Activated T-cell treated with anti-CD3 and anti-CD28 coated beads for 24 hours (primary cell): ENCODE measurements at places on chromosomes 16 and 17.

DNA sequence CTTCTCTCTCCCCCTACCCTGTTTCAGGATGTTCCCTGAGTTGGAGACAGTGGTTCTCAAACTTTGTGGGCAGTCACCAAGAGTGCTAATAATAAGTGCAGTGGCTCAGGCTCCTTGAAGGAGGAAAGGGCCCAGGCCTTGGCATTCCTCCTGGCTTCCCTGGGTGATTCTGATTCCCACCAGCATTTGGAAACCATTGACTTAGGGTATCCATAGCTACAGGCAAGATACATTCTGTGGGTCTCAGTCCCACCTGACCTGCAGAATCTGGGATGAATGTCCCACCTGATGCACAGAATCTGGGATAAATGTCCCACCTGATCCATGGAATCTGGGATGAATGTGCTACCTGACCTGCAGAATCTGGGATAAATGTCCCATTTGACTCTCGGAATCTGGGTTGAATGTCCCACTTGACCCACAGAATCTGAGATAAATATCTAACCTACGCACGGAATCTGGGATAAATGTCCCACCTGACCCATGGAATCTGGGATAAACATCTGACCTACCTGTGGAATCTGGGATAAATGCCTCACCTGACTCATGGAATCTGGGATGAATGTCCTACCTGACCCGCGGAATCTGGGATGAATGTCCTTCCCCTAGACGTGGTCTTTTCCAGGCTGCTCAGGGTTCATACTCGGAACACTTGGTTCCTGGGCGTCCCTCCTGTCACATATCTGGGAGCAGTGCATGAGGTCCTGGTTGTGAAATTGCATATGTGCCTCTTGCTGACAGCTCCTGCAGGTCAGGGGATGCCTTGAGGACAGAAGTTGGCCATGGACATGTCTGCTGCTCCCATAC lies 136.7 kb upstream of the HS3ST2 start:
- no peak for DNase-seq

DNA sequence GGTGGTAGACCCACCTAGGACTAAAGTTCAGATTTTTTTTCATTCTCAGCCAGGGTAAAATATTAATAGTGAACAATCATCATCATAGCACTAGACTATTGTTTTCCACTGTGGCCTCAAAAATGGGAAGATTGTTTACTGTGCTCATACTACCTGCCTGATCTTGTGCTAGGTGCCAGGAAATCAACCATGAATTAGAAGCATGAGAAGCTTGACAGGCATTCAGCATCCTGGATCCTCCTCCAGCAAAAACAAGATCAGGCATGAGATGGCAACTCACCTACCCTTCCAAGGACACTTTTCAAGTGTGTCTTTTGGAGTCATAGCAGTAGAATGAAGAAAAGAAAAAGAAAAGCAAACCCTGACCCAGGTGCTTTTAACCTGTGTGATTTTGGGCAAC lies 174.2 kb downstream of the CYLD start:
- no peak for DNase-seq

DNA sequence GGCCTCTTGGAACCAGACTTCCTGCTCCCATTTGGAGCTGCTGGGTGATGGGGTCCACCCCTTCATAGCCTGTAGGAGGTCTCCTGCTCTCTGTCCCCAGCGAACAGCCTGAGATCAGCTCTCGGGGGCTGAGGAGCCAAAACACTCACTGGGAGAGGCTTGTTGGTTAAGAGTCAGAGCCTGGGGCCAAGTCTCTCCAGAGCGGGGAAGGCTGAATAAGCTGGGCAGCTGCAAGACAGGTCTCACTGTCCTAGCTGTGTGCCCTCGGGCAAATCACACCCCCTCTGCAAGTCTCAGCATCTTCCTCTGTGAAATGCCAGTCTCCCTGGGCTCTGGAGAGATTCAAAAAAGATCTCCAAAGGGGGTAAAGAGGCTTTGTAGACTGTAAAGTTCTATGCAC lies 174.6 kb downstream of the WSCD1 start:
- no peak for DNase-seq

GRCh38 chr16:61721544-61721943 lies 314.7 kb downstream of the CDH8 start:
- no peak for DNase-seq

DNA sequence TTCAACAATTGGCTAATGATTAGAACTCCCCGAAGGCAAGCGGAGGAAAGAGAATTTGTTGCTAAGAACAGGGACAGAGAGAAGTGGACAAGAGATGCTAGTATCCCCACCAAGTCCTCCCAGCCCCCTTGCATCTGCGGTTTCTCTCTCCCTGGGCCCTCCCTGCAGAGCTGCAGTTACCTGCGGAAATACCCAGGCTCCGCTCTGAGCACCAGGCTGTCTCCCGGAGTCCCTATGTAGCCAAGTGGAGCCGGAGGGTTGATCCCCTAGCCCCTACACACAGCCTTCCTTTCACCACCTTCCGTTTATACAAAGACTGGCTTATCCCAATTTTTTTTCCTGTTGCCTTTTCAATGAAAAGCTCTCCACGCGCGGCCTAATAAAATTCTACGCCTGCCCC lies 834.4 kb downstream of the KCNJ2 start:
- DNase-seq: no peak

DNA sequence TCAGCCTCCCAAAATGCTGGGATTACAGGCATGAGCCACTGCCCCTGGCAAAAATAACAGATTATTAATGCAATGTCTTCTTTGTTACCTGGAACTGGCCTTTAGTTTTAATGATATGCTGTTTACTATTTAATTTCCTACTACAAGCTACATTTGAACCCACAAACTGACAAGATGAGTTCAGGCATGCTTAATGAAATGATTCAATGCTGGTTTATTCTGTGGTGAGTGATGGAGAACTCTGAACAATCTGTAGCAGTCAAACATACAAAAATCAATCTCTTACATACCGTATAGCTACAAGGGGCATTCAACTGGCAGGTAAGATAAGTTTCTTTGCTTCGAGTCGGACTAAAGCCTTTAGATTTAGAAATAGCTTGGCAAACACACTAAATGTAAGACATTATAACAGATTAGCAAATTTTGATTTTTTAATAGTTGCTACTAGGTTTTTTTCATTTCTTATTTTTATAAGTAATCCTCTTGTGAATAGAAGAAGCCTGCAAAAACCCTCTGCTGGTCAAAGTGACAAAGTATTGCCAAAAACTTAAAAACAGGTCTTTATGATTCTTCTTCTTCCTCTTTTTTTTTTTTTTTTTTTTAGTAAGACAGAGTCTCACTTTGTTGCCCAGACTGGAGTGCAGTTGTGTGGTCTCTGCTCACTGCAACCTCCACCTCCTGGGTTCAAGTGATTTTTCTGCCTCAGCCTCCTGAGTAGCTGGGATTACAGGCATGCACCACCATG lies 138.5 kb downstream of the SSH2 start:
- no peak for DNase-seq

- DNase-seq: no peak
Observed at GRCh38 chr17:2331303-2331702, 5.0 kb downstream of the TSR1 start.

GRCh38 chr17:41082626-41083025 lies 1.3 kb upstream of the KRTAP4-7 start:
- DNase-seq: no peak

- DNase-seq: no peak
Observed at GRCh38 chr16:80375973-80376372, 164.8 kb upstream of the DYNLRB2 start.

- DNase-seq: no peak
Observed at GRCh38 chr17:57033296-57033695, 51.8 kb upstream of the AKAP1 start.

GRCh38 chr16:21617607-21618006 lies 18.2 kb downstream of the METTL9 start:
- no peak for DNase-seq

GRCh38 chr17:38458521-38458920 lies 30.3 kb downstream of the ARHGAP23 start:
- no peak for DNase-seq

GRCh38 chr17:35390663-35391062 lies 17.2 kb upstream of the SLFN11 start:
- no peak for DNase-seq

GRCh38 chr16:81798311-81799137 lies 19.4 kb downstream of the PLCG2 start:
- no peak for DNase-seq

DNA sequence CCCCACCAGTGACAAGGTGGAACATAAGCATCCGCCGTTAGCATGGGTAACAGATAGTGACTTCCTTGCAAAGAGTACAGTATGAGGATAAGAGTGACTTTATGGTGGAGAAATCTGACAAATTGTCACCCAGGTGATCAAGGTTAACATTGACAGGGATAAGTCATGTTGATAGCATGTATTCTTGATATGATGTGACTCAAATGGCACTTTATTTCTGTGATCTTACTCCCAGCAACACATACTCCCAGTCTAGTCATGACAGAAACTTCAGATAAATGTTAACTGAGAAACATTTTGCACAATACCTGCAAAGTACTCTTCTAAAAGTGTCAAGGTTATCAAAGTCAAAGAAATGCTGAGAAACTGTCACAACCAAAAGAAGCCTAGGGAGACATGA lies 588.6 kb upstream of the KIF2B start:
- no peak for DNase-seq

- no peak for DNase-seq
Observed at GRCh38 chr16:51402785-51403184, 251.7 kb upstream of the SALL1 start.

DNA sequence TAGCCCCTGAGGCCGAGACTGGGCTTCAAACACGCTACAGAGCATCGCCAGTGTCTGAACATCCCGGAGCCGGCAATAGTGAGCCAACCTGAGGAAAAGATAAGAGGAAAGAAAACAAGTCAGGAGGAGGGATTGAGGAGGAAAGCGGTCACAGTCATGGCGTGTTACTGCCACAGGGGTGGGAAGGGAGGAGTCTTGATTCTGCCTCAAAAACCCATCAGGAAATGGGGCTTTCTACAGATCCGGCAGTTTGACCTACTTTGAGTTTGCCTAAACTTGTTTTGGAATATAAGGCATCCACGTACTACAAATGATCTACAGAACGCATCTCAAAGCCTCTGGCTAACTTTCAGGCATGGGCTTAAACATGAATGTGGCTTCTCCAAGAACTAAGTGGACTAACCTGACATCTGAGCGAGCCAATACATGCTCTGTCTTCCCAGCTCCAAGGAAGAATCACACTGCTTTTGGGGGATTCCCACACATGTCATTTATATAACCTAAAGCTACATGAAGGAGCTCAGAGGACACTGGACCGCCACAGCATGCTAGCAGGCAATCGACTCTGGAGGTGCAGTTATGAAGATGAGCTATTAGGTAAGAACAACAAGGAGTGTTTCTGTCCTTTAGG lies 96.6 kb downstream of the WDR59 start:
- no peak for DNase-seq

GRCh38 chr16:86990451-86990850 lies 326.7 kb downstream of the C16orf95 start:
- no peak for DNase-seq

GRCh38 chr17:12712941-12713340 lies 47.3 kb downstream of the MYOCD start:
- DNase-seq: no peak

DNA sequence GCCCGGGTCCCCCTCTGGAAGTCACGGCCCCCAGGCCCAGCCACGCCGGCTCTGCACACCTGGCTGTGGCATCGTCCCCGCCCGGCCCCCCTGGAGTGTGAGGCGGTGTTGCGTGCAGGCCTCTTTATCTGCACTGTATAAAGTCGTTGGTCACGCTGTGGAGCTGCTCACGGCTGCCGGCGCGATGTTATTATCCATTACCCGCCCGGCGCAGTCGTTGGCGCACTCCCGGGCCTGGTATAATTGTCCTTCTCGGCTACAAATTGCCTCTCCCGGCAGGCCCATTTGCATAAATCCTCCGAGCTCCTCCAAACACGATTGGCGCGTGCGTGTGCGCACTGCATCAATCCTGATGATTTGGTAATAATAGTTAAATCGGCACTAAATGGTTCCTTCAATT lies 57.8 kb downstream of the BAHCC1 start:
- DNase-seq: no peak

DNA sequence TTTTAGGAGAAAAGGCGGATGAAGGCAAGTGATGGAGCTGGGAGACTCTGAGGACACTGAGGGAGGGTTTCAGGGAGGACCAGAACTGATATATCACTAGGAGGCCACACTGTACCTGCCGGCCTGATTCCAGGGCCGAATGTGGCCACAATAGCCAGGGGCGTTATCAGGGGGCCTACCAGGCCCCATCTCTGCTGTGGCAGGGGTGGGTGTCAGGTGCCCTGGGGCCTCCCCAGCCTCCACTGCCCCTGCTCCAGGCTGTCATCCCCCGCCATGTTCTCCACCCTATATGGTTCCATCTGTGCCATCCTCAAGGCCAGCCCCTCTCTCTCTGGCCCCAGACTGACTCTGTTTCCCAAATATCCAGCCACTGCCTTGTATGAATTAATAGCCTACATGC lies 246.5 kb downstream of the GSG1L start:
- no peak for DNase-seq

DNA sequence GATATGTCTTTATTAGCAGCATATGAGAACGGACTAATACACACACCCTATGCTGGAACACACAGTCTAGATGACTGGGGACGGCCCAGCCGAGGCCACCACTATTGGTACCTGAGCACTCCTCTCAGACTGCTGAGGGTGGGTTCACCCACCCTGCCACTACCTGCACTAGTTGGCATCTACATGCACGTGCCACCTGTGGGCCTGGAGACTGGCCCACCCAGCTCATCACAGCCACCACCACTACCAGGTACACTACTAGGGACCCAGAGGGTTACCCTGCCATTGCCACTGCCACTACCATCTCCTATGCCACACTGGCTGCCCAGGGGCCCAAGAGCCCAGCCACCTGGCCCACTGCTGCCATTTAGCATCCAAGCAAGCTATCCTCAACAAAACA lies 32.5 kb downstream of the MEAK7 start:
- no peak for DNase-seq

GRCh38 chr16:81585785-81586184 lies 141.2 kb downstream of the CMIP start:
- DNase-seq: no peak

GRCh38 chr17:82061047-82061925 lies 4.3 kb downstream of the DUS1L start:
- no peak for DNase-seq

- no peak for DNase-seq
Observed at GRCh38 chr17:82871056-82871775, 31.4 kb upstream of the ZNF750 start.

DNA sequence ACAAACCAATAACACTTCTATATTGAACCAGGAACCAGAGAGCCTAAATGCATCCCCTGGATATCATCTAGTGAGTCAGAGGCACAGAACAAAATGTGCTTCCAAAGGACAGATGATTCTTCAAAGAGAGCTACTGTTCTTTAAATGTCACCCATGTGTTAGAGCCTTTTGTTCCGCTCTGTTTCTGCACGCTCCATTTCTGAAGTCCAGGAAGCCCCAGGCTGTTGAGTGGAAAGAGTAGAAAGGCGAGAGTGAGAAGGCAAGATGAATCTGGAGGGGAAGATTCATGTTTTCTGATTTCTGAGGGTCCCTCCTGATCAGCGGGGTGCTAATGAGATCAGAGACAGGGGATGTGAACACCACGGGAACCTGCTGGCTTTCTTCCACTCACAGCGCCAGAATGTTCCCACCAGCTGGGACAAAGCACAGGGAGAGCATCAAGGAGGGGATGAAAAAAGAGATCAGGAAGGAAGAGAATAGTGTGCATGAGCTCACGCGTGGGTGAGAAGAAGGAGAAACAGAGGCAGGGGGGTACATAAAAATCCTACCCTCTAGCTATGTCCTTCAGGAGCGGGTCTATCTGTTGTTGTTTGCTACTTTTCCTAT lies 559.9 kb upstream of the HSBP1 start:
- no peak for DNase-seq
